ENCODE measurements at places on chromosomes 12 and 14.

GRCh38 chr12:106764220-106764619 is 10.3 kb upstream of the RIC8B start:
- DNase-seq: no peak

DNA sequence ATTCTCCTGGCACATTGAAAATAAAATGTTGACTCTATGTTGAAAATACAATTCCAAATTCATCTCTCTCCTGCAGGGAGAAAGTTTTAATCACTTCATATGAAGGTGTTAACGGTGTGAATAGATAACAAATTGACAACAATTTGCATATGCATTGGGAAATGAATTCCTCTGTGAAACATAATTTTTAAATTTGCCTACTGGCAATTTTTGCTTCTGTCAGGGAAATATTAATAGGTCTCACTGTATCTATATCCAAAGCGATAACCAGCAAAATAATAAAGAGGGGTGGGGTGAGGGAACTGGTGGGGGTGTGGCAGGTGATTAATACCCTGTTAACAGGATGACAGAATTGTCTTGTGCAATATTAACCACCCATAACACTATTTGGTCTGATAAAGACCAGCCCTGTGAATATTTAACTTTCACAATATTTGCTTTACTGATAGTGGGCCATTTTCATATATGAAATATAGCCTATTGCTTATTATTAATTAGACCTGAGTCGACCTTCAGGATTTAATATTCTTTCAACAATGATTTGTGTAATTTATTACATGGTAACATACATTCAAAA is 239.0 kb upstream of the SSTR1 start:
- DNase-seq: no peak

GRCh38 chr12:98948343-98948949 is 303.4 kb downstream of the APAF1 start:
- DNase-seq: no peak

- no peak for DNase-seq
These were observed 61.7 kb downstream of the PPP1R12A start for GRCh38 chr12:79873201-79873600.

DNA sequence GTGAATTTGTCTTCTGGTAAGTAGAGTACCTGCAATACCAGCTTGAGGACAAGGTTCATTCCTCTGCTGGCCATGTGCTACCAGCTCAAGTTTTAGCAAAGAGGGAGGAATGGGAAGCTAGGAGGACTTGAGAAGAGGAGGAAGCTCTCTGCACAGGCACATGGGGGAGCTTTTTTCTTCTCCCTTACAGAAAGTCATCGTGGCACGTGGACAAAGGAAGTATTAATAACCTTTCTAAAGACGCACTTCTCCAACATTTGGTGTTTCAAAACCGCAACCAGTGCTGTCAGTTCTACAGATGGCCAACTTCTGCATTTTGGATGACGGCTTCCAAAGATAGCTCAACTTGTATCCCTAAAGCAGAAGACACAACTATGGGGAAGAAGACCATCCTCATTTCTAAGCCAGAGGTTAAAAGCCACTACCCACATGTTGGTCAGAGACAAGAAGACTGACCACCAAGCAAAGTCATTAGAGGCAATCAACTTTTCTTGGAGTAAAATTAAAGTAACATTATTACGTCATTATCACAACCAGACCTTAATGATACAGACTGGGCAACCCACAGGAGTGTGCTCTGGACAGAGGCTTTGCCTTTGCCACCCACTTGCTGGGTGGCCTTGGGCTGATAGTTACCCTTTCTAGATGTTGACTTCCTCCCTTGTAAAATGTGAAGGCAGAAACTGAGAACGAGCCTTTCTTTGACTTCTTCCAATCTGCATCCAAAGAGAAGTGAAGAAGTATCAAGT is 12.3 kb upstream of the TMED10 start:
- DNase-seq: no peak

DNA sequence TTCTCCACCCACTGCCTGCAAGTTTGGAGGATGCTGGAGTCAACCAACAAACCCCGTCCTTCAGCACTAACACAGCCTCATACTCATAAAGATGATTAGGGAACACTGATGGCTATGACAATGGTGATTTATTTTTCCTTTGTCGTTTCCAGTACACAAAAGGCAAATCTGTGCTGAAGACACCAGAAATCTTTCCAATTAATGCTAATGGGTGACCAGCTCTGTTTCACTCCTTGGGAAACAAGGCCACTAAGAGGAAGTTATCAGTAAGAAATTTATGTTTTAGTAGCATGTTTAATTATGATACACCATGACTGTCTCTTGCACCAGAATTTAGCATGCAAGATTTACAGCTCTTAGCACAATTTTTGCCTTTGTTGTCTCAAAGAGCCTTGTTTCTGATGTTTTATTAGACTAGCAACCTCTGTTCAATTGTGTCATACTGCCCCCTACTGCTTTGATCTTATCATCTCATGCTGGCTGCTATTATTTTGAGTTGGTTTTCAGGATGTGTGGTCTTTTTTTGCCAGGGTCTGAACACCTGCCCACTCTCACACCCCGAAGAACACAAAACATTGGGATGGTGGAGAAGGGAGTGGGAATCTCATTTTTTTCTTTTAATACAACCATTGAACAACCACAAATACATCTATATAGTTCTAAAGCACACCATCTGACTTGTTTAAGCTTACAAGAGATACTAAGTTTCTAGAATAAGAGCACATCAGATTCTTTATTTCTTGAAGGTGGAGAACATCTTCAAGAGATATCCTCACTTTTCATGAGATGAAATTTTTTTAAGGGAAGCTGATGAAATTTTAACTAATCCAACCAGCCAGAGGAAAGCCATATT is 160.9 kb downstream of the SPTSSA start:
- no peak for DNase-seq

DNA sequence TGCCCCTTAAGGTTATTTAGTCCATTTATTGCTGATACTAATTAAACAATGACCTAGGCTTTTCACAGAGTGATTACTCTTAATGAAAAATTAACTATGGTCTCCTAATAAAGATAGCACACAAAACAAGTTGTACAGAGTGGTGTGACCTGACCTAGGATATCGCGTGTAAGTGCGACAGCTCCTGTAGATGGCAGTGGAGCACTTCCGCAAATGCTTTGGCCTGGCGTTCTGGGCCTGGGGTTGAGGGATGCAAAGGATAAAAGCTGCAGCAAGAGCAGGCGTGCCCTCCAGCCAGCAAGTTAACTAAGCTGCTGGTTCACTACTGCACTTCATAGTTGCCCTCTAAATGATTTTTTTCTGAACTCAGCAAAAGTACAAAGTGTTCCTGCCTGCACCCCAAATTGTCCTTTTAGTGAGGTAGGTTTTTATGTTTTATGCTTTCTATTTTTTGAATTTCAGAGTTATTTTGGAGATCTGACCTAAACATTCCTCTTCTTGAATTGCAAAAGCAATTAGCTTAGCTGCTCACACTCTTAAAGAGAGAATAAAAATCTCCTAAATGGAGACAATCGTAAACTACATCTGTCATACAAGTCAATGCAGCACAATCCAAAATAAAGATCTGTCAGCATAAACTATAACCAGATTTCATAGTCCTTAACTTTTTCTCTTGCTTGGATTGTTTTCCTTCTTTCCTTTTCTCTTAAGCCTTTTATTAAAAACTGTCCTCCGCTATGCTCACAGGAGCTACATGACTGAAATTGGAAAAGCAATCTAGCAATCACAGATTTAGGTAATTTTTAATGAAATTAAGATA is 379.6 kb downstream of the LRIG3 start:
- no peak for DNase-seq

- no peak for DNase-seq
These were observed 321.0 kb downstream of the BCL11B start for GRCh38 chr14:98951031-98951430.

All from activated T-helper 1 cell treated with Interleukin-2 at 50 U/mL for 16 hours (primary cell).